Cardiac fibroblast (primary cell): ENCODE measurements at places on chromosomes 3 and 15.

GRCh38 chr15:71055461-71055860, 59.8 kb upstream of the THSD4 start:
- peak; percentile 41 for DNase-seq

DNA sequence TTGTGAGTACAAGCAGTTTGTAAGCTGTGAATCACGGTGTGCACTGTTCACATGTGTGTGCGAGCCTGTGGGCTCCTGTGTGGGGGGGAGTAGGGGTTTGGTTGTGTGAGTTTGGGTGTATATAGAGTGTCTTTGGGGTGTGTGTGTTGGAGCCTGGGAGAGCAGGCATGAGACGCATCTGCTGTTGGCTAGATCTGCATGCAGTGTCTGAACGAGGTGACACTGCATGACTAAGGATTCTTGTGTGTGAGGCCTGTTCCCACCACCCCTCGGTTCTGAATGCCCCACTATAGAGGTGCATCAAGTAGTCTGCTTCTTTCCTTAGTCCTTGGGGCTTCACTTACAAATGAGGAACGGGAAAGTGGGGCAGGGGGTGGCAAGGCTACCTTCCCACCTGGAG, 68.4 kb downstream of the MAGEF1 start:
- DNase-seq: no peak

- no peak for DNase-seq
Observed at GRCh38 chr3:135784557-135784956, 181.0 kb upstream of the PPP2R3A start.

GRCh38 chr3:155737844-155738460, 6.9 kb downstream of the PLCH1 start:
- DNase-seq: no peak

GRCh38 chr15:70141376-70142071, 43.8 kb upstream of the TLE3 start:
- DNase-seq: no peak

GRCh38 chr15:80414546-80415357, 10.6 kb downstream of the ARNT2 start:
- DNase-seq: no peak

- no peak for DNase-seq
Observed at GRCh38 chr3:166836836-166837235, 543.3 kb downstream of the ZBBX start.

GRCh38 chr3:46700772-46701171, 420 bp upstream of the TMIE start:
- no peak for DNase-seq

DNA sequence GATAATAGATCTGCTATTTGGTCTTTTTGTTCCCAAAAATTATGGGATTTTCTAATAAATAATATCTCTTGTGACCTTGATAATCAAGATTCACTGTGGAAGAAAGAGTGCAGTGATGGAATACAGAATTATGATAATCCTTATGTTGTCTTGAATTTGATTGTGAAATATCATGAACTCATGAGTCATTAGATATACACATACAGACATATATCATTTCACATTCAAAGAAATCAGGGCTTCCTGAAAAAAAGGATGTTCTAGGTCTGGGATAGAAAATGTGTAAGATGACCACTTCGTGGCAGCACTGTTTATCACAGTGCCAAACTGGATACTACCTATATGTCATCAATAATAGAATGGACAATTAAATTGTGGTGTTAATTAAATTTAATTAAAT, 97.7 kb downstream of the DPH6 start:
- DNase-seq: peak; percentile 37

- no peak for DNase-seq
Observed at GRCh38 chr3:191259486-191259885, 60.4 kb downstream of the OSTN start.

GRCh38 chr15:72319360-72319984, 485 bp downstream of the CELF6 start:
- peak; percentile 43 for DNase-seq

DNA sequence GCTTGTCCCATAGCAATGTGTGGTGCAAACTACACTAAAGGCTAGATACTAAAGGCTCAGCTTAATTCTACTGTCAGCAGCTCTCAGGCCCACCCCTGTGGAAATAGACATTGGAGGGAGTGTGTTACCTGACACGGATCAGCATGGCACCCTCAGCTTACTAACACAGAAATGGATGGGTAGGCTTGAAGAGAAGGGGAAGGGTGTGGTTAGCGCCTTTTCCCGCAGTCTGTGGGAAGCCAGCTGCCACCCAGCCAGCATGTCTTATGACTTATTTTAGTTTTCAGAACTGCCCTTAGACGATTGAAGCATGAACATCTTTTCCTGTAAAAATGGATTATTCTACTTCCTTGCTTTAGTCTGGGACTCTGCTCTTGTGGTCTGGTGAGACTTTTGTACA, 25.8 kb upstream of the ADPGK start:
- DNase-seq: no peak

GRCh38 chr3:106945435-106945834, 431.8 kb upstream of the CCDC54 start:
- DNase-seq: peak; percentile 33

DNA sequence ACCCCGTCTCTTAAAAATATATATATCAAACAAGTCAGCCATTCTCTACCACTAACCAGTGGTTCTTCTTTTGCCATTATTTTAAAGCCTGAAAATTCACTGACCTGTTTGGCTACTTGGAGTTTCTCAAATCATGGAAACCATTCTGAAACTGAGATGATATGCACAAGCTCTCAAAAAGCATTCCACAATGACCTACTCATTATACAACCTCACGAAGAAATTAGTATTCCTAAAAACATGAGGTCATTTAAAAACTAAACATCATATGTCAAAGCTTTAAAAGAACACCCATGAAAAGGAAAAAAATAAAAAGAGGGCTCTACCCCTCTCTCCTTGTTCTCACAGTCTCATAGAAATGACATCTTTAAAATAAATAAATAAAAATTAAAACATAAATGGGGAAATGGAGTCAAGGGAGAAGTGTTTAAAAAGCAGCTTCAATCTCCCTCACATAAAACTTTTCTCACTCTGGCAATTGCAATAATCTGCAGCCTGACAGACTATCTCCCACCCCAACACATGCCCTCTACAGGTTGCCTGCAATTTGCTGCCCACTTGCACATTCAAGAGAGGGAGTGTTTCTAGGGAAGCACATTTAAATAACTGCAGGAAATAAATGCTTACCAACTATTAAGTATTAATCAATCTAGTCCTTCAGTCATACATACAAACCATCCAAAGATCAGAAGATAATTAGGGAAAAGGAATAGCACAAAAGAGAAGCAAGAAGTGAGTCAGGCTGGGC, 73.3 kb downstream of the TRANK1 start:
- DNase-seq: no peak

DNA sequence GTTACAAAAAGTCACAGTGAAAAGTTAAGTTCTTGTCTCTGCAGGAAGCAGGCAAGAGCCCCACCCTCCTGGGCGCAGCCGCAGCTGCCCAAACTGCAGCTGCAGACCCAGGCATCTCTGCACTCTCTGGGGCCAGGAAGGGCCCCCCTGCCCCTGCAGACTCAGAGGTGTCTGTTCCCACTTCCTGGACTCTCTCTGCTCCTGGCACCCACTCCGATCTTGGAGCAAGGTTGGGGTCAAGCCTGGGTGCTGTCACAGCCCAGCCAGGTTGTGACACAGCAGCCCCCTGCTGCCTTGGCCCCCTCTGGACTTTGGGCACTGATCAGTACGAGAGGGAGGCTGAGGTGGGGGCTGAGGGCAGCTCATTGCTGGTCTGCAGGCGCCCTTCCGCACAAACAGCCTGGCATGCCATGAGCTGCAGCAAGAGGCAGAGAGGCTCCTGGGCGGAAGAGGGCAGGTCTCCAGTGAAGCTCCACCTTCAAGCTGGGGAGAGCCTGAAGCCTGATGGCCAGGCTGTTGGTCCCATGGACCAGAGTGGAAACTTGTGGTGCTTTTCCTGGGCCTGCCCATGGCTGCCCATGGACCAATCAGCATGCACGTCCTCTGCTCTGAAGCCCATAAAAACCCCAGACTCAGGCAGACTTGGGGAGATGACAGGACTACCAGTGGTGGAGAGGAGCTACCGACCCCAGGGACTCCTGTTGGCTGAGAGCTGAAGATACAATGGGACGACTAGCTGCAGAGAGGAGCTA, 42.9 kb upstream of the LRRFIP2 start:
- no peak for DNase-seq

GRCh38 chr3:116749388-116749787, 39.8 kb downstream of the TUSC7 start:
- DNase-seq: no peak

GRCh38 chr3:28940530-28940929, 340.3 kb upstream of the RBMS3 start:
- DNase-seq: peak; percentile 93

DNA sequence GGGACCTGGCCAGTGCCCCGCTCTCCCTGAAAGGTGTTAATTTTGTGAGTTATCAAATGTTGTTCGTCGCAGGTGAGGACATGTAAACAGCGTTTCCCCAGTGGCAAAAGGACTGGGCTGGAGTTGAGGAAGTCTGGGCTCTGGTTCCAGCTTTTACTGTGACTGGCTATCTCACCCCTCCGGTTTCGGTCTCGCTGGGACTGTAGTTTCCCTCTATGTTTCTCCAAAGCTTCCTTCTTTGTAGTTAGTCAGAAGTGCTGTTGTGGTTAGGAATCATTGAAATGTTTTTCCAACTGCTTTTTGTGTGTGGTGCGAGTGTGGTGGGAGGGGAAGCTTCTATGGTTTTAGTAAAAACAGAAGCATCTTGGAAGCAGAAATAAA, 990 bp upstream of the CLDN1 start:
- peak; percentile 41 for DNase-seq

GRCh38 chr3:15581471-15582394, 19.6 kb downstream of the HACL1 start:
- no peak for DNase-seq

- DNase-seq: no peak
Observed at GRCh38 chr15:101503296-101503599, 13.7 kb upstream of the PCSK6 start.

DNA sequence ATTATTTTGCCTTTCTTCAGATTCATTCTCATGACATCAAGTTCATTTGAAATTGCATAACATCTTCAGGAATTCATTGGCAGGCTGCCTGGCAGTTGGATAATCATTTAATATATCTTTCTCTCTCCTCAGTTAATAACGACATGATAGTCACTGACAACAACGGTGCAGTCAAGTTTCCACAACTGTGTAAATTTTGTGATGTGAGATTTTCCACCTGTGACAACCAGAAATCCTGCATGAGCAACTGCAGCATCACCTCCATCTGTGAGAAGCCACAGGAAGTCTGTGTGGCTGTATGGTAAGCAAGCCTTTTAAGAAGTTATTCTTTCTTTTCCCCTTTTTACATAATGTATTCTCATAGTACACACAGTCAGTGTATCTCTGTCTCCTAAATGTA, 38.2 kb downstream of the TGFBR2 start:
- DNase-seq: peak; percentile 86

DNA sequence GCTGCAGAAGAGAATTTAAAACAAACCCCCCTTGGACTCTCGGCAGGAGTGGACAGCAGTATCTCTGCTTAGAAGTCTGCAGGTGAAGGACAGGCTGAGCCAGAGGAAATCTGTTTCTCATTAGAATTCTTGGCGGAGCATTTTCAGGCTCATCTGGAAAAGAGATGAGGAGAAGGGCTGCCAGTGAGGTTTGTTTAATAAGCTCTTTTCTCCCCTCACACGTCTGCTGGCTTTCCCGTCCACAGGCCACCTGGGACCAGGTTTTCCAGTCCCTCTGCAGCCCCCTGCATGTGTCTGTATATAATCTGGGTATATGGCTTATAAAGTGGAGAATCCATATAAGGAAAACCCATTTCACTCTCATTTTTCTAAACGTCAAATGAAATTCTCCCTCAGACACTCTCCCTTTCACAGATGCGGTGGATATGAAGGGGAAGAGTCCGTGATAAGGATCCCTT, 155.4 kb upstream of the TPM1 start:
- no peak for DNase-seq

DNA sequence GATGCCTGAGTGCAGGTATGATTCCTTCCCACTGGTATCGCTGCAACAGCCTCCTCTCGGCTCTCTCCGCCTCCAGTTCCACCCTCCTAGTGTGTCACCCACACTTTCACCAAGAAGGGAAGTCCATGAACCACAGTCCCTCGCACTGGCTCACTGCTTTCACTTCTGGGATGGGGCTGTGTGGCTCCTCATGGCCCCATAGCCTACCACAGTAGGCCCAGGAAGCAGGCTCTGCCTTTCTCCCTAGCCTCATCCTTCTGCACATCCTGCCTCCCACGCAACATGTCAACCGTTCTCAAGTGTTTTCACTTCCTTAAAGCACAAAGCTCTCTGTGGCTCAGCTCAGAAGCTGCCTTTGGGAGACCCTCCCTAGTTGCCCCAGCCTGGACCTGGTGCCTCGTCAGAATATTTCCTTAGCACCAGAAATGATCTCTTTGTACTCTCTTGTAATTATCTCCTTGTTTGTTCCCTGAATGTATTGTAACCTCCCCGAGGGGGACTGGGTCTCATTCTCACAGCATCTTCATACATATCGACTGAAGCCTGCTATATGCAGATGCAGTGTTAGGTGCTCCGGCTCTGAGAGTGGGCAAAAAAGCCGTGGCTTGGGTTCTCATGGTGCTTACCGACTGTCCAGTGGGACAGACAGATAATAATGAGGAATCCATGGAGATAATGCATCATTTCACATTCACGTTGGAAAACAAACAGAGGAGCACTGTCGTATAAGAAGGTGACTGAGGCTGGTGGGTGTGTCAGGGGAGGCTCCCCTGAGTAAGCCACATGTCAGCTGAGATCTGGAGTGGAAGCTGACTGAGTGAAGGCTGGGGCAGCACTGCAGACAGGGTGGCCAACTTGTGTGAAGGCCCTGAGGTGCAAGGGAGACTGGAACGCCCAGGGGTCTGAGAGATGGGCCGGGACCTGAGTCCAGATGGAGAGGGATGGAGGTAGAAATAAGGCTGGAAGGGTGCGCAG, 107.1 kb downstream of the DGKG start:
- peak; percentile 4 for DNase-seq

DNA sequence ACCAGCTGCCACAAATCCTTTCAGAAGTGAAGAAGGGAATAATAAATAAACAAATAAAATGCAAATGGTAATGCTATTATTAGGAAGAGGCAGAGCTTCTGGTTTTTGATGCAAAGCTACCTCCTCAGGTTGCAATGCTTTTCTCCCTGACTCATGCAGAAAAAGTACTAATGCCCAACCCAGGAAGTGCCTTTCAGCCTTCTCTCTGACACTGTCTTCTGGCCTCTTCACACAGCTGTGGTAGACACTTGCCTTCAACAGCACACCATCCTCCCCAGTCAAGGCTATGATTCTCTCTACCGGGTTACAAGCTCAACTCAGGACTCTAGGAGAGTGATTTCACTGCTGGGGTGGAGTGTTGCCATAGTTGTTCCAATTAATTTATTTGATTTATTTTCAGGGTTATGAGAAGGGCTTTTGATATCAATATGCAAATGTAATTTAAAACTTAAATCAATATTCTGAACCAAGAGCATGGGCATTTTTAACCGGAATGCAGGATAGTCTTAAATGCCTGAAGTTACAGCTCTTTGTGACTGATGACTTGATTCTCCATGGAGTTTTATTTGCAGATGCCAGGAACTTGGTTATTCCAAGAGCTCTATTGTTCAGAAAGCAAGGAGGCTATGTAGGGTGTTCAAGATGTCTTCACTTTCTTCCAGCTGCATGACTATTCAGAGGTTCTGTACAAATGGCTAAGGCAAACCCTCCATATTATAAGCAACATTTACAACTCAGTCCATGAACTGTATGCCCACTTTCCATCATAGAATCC, 27.1 kb upstream of the GALNT15 start:
- peak; percentile 72 for DNase-seq
